ENCODE measurements at places on chromosomes 13 and 19.

DNA sequence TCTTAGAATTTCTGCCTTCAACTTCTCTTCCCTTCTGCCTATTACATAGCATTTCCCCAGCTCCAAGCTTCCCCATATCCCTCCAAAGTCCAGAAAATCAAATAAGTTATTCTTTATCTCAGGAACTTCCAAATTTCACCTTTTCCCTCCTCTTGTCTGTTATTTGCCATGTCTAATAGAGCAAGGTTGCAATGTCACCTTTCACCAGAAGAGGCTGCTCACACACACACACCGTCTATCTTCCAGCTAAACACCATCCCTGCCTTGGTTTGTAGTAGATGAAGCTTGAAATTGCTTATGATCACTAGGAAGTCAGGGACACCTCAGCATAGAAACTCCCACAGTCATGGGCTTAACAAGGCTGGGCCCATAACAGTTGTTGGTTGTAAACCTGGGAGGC is 48.4 kb downstream of the ZNRF4 start:
- peak; percentile 6 for DNase-seq

GRCh38 chr13:27425158-27425917 is 919 bp downstream of the GTF3A start:
- DNase-seq, result peak; percentile 42

- DNase-seq, result peak; percentile 65
Measured at GRCh38 chr13:98384739-98385138, 192.2 kb downstream of the STK24 start.

DNA sequence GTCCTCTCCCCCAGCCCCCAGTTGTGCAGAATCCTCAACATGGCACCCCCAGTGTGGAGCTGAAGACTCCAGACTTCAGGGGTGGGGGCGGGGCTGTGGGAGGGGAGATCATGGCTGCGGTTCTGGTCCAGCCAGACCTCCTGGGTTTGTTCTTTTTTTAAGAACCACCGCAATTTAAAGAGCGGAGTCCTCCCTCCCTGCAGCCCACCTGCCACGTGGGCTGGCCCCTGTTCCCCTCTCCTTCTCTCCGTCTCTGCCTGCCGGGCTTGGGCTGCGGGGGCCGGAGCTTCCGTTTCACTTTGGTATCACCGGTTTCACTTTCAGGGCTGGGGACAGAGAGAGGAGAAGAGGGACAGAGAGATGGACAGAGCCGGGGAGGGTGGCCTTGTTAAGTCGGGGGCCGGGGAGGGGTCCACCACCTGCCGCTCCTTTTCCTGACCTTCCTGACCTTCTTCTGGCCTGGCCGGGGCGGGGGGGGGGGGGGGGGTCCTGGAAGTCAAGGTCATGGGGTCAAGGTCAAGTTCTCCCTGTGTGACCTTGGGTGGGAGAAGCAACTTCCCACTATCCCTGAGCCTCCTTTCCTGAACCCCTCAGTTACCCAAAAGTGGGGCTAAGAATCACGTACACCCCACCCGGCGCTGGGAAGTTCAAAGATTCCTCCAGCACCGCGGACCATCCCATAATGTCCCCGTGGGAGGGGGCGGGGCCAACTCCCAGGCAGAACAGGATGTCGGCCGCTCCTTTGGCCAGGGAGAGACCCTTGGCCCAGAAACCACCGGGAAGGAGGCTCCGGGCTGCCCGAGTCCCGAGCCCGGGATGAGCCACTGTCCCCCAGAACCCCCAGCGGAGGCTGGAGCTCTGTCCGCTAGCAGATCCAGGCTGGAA is 11.3 kb upstream of the ZBTB7A start:
- DNase-seq, result no peak

DNA sequence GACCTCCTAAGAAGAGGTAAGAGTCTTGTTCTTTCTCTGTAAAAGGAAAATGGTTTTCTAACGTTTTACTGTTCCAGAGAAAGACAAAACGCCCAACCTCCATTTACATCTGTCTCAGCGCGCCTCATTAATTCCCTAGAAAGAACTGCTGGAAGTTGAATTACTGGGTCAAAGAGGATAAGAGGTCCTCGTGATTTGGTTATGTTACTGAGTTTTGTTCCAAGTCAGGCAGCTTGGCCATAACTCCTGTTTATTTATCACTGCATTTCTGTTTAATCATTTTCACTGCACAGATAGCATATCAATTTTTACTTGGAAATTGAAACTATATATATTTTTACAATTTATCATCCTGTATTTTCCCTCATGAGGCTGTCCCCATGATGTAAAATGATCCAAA is 112.9 kb upstream of the PEG3 start:
- DNase-seq, result no peak

- no peak for DNase-seq
Measured at GRCh38 chr13:20363172-20363571, 131.1 kb upstream of the GJB6 start.

- DNase-seq, result peak; percentile 38
Measured at GRCh38 chr19:56066152-56067023, 54.7 kb downstream of the ZNF787 start.

DNA sequence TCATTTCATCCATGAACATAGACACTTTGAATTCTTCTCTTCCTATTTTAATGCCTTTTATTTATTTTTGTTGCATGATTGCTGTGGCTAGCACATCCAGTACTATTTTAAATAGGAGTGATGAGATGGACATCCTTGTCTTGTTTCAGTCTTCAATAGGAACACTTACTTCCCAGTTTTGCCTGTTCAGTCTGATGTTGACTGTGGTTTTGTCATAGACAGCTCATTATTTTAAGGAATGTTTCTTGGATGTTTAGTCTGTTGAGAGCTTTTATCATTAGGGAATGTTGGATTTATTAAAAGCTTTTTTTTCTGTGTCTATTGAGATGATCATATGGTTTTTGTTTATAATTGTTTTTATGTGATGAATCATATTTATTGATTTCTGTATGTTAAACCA is 586.6 kb downstream of the SLITRK1 start:
- peak; percentile 19 for DNase-seq

GRCh38 chr13:96003304-96003703 is 49.9 kb downstream of the UGGT2 start:
- peak; percentile 25 for DNase-seq

DNA sequence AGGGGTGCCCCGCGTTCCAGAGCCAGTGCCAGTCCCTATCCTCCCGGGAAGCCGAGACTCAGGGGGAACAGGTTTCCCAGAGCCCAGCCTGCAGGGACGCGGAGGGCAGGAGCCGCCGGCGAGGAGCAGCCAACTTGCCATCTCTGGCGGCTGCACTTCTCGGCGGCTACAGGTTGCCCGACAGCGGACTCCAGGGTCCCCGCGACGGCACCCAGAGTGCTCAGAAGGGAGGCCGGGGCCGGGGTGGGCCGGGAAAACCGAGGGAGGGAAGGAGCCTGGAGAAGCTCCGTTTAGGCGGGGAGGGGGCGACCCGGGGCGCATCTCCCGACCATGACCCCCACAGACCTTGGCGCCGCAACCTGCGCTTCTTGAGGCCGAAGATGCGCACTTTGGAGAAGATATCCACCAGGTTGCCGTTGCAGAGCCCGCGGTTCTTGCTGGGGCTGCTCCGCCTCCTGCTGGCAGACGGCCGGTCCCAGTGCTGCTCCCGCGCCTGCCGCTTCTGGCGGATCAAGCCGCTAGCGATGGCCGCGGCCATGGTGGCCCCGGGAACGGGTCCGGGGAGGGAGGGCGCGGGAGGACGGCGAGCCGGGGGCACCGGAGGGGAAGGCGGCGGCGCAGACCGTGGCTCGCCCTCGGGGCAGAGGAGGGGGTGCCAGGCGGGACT is 463.8 kb downstream of the ITGBL1 start:
- DNase-seq, result peak; percentile 34

GRCh38 chr13:48400850-48401291 is 12.0 kb downstream of the LPAR6 start:
- peak; percentile 64 for DNase-seq

DNA sequence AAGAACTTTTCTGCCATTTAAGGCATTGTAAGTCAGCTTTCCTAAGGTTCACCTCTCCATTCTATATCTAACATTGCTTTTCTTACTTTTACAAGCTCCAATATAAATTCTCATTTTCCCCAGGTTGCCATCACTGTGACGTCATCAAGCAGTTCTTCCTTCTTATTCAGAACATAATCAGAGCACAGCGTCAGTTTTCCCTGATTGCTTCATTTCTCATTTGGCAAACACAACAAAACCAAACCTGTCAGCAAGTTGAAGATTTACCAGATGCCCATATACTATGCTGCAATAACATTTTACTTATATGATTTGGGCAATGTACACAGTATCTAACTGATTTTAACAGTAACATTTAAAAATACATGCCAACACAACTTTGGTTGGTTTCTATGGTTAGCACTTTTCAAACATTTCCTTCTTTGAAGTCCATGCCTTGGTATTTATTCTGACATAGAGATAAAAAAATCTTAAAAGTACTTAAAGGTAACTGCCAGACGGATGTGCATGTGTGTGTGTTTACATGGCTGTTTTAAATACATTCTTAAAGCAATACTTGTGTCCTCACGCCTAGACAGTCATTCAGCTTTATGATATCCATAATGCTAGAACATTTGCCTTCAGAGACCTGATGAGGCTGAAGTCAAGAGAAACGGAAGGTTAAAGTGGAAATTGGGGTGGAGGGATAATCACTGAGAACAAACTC is 264.0 kb downstream of the KLF12 start:
- DNase-seq, result peak; percentile 86

DNA sequence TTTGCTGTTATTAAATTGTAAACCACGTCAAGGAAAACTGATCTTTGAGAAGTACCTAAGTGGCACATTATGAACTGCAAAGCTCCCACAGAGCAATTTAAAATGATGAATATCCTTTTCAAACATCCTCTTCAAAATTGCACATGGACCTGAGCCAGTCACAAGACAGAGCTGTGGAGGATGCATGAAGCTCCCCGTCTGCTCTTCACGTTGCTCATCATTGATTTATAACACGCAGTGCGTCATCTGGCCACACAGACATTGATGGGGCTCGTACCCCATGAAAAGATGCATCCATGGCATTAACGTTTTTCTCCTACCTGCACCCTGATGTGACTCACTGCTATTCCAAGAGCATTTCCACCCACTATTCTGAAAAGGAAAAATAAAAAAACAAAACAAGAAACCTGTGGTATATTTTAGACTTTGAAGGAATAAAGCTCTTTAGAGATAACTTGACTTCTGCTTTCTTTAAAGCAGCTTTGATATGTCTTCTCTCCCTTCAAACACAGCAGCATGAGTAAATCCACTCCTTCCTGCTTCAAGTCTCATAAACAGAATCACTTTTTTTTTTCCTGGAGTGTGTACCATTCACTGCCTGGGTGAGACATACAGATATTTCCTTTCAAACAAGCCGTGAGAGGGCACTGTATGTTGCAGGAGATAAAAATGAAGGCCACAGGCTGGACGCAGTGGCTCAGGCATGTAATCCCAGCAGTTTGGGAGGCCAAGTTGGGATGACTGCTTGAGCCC is 7.2 kb upstream of the SERTM1 start:
- DNase-seq, result peak; percentile 10

GRCh38 chr13:75639454-75639853 is 3.3 kb downstream of the LMO7 start:
- DNase-seq, result no peak

- no peak for DNase-seq
Measured at GRCh38 chr13:111640006-111640405, 319.6 kb downstream of the TEX29 start.

GRCh38 chr19:4278419-4279266 is at the start of gene SHD:
SHD (plus strand) TSS chr19:4279266; CDS start chr19:4280064, 798 bp downstream.
- DNase-seq, result no peak

DNA sequence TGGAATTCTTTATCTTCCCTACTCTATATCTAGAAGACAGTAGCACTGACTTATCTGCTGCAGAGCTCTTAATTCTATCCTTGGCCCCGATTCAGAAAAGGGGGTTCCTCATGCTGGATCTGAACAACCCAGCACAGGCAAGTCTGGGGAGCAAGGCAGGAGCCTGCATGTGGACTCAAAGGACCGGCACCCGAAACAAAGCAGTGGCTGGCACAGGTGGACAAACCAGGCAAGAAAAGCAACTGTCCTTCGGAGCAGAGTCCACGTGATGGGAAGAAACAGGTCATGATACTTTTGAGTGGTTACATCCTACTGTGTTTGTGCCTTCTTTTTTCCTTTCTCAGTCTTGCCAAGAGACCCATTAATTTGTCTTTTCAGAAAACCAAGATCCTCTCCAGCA is 38.3 kb downstream of the GPR42 start:
- DNase-seq, result no peak

DNA sequence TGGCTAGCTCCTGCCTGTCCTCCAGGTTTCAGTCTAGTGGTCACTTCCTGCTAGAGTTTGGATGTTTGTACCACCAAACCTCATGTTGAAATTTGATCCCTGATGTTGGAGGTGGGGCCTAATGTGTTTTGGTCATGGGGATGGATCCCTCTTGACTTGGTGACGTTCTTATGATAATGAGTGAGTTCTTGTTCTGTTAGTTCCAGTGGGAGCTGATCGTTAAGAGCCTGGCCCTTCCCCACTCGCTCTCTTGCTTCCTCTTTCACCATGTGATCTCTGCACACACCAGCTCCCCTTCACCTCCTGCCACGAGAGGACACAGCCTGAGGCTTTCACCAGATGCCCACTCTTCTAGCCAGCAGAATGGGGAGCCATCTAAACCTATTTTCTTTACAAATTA is 86.8 kb upstream of the SCEL start:
- DNase-seq, result no peak

GRCh38 chr13:104962411-104962810 is 1573.1 kb downstream of the EFNB2 start:
- DNase-seq, result no peak

DNA sequence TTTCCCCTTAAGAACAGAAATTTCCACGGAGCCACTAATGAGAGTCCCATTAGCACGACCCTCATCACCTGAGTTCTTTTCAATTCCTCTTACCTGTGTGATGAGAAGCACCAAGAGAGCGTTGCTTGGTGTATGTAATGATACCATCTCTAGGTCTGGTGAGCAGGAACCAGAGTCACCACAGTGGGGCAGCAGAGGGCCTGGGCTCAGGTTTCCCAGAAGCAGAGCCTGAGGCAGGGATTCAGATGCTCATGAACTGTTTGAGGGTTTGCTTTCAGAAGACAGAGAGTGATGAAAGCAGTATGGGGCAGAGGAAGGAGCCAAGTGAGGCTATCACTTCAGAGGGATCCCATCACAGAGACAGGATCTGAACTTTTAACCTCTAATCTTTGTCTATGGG is 3.1 kb upstream of the PTPRH start:
- no peak for DNase-seq

DNA sequence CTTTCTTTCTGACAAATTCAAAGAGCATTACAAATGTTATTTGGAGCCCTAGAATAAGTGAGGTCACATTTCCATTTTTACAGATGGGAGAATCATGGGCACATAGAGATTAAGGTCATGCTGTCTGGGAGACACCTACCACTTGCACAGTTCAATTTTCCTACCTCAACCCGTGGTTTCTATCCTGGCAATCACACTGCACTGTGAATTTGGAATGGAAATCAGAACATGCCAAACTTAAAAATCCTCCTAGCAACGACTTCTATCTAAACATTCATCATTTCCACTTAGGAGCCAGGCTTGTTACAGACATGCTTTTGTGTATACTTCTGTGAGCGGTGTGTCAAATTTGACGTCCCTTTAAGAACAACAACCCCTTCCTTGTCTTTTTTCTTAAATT is 251.5 kb downstream of the DNAJC15 start:
- no peak for DNase-seq

DNA sequence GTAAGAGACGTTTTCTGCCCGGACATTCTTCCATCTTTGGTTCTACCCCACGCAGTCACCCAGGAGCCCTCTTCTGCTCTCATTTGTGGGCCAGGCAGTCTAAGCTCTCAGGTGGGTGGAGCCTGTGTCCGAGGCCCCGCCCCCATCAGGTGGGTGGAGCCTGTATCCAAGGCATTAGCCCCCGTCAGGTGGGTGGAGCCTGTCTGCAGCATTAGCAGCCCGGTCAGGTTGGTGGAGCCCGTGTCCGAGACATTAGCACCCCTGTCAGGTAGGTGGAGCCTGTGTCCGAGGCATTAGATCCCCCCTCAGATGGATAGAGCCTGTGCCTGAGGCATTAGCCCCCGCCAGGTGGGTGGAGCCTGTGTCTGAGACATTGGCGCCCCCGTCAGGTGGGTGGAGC is 45.5 kb upstream of the C13orf46 start:
- DNase-seq, result no peak
